ENCODE measurements at places on chromosomes 6 and 20.

DNA sequence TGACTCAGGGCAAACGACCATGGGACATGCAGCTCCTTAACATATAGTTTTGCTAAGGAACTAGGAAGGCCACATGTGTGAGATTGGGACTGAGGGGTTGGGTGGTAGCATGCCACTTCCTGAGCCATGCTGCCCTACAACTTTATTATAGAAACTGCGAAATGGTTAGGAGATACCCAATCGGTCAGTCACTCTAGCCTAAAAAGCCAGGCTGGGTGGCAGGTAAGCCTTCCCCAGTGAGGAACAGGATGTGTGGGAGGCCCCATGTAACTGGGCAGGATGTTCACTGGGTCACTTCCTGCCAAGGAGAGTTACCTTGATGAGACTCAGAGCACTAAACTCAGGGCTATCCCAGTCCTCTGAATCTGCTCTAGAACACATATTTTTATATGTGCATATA, 123.5 kb downstream of the MAP3K7 start:
- no peak for DNase-seq

DNA sequence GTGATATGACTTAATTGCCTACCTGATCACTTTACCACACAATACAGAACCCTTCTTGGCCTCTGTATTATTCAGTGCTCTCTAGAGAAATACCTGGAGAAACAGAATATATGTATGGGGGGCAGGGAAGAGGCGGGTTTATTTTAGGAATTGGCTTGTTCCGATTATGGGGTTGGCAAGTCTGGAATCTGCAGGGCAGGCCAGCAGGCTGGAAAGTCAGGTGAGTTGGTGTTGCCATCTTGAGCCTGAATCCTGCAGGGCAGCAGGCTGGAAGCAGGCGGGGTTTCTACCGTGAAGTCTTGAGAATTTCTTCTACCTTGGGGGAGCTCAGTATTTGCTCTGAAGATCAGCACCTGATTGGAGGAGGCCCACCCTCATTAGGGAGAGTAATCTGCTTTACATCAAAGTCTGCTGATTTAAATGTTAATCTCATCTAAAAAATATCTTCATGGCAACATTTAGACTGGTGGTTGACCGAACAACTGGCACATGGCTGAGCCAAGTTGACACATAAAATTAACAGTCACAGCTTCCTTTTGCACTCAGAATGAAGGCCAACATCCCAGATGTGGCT, 193.9 kb downstream of the ZDHHC14 start:
- DNase-seq, result no peak

DNA sequence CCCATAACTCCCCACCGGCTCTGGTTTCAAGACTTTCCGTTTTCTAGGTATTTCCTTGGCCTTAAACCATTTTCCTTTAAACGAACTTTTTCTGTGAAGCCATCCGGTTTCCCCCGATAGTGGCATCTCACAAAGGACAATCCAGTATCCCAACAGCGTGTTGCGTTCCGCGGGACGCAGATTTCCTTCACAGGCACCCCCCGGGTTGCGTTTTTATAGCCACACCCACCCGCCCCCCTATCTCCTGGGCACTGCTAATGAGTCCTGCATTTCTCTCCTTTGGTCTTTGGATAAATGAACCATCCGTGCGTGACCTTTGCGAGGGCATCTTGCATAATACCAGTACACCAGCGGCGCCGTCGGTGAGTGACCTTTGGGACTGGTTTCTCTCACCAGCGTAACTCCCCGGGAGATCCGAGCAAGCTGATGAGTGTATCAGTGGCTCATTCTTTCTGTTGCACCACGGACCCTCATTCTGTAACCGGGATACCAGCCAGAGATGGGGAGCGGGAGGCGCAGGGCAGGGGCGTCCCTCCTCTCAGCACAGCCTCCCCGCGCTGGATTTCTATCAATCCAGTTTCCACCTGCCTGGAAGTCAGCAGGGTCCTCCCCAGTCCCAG, 586 bp upstream of the NQO2 start:
- peak; percentile 61 for DNase-seq

DNA sequence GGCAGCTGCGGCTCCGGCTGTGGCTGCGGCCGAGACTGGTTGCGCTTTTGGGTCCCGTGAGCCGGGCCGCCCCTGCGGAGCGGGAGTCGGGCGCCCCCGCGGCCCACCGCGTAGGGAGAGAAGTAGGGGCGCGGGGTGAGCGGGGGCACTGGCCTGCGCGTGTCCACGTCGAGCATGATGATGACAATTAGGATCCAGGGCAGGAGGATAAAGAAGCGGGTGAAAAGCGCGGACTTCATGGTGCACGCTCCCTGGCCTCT, 739 bp downstream of the B3GAT2 start:
- no peak for DNase-seq

GRCh38 chr20:6660441-6660840, 107.0 kb upstream of the BMP2 start:
- DNase-seq, result no peak

DNA sequence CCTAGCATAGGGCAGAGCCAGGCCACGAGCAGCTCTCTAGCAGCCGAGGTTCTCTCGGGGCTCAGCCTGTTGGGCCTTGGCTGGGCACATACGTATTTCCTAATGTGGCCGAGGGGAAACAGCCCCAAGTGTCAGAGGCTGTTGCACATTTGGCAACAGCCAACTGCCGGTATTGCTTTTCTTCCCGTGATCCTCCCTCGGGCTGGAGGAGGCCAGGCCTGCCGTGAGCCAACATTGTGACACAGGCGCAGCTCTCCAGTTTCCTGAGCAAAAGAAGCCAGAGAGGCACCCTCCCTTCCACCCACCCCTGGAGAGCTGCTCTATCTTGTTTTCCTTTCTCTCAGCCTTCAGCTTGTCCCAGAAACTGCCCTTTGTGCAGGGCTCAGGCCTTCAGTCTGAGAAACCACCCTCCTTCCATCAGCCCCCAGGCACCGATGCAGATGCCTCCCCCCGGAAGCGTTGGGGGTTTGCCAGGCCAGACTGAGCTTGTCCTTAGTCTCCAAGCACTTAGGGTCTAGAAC, 5.1 kb upstream of the BPI start:
- peak; percentile 96 for DNase-seq

- DNase-seq, result no peak
Measured at GRCh38 chr6:161951126-161951525, 677.3 kb upstream of the AGPAT4 start.

- DNase-seq, result no peak
Measured at GRCh38 chr20:51661609-51662178, 106.5 kb downstream of the ATP9A start.

DNA sequence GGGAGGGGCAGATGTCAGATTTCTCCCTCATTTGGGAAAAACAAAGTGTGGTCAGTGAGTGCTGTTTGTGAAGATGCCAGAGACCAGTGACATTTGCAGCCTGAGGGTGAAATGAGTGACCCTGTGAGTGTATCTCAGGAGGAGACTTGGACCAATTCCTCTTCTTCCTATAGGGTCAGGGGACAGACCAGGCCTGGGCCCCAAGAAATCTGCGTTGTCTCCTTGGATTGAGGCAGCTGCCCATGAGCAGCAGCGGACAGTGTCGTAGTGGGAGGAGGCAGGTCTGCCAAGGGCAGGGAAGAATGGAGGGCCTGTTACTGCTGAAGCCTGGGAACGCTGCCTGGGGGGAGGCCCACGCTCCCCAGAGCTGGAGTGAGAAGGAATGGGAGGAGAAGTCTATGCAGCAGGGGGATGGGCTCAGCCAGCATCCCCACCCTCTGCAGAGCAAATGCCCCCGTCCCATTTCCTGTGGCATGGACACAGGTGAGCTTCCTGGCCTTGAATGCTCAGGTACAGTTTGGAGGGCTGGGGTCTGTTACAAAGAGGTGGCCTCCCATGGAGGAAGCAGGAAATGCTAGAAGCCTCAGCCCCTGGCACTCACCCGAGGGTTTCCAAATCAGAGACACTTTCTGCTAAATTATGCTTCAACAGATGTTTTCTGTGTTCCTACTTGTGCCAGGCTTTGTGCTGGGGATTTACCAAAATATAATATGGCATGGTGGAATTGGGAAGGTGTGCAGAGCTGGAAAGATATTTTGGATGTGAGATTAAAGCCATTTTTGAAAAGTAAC, 29.8 kb downstream of the DAAM2 start:
- no peak for DNase-seq

DNA sequence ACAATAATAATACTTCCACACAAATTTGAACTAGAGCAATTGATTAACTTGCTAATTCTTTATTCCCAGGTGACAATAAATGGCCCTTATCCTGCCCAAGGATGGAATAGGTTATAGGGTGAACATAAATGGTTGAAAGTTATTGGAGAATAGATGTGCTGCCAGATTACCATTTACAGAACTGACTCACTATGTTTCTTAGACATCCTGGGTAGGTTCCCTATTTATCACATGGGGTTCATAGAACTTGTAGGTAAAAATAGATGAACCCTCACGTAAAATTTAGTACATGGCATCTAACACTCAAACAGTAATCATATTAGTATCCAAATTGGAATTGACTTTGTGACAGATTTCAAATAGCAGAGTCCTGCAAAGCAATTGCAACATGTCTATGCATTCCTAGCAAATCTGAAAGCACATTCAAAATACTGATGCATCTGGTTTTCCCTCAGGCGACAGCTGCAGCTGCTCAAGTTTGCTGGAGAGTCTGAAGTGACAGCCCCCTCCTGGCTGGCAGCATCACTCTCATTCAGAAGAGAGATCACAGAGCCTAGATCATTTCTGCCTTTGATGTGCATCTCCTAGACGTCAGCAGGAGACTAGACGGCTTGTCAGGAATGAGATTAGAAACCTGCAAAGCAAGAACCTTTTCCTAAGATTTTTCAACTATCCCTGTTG, 80.2 kb upstream of the RNF217 start:
- DNase-seq, result no peak

- DNase-seq, result no peak
Measured at GRCh38 chr20:4062721-4063606, 47.6 kb upstream of the RNF24 start.

GRCh38 chr20:12086359-12086758, 168.7 kb downstream of the BTBD3 start:
- DNase-seq, result no peak

DNA sequence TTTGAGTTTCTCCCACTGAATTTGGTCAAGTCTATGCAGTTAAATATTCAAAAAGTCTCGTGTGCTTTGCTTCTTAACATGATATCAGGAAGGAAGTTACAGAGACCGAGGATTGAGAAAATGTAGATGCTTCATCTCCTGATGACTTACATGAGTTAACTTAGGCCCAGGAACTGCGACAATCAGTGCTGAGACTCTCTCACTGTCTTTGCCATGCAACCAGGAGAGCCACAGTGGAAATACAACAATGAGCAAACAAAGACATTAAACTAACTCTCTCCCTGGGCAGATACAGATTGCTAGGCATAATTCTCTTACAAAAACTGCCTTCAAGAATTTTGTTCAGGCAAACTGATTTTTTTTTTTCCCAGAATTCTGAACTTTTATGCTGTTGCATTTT, 440.6 kb upstream of the EPHA7 start:
- DNase-seq, result no peak

GRCh38 chr6:21846541-21847451, 253.2 kb downstream of the SOX4 start:
- peak; percentile 47 for DNase-seq

DNA sequence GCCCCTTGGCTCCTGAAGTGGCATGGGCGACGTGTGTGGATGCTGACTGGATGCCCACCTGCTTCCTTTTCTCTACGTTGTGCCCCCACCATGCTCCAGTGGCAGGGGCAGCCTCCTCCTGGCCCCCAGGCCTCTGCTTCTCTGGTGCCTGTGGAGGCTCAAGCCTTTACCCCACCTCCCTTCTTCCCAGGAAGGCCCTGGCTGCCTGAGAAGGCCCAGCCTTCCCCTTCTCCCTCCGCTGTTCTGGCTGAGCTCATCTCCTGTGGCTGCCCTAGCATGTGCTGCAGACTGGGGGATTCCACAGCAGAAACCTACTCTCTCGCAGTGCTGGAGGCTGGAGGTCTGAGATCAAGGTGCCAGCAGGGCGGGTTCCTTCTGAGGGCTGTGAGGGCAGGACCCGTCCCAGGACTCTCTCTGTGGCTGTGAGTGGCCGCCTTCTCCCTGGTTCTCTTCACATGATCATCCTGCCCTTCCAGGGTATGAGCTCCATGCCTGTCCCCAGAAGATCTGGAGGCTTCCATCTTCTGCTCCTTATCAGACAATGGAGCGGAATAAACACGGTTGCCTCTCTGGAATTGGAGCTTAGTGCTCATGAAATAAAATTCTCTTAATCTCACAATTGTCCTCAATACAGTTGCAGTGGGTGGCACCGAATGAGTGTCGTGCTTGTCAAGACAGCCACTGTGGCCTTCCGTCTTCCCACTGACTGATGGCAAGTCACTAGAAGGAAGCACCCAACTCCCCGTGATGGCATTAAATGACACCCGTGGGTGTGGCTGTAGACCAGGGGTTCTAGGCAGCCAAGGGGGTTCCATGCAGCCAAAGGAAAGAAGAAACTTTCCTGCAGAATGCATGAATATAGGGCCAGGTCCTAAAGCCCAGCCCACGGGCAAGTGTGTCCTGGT, 25.1 kb downstream of the PHACTR3 start:
- DNase-seq, result no peak
